ENCODE measurements at places on chromosomes 12 and 14. TPM values are rescaled to one million over a fixed set of nuclear protein-coding genes. Genes with fewer than 3 reads are reported as not detected.

DNA sequence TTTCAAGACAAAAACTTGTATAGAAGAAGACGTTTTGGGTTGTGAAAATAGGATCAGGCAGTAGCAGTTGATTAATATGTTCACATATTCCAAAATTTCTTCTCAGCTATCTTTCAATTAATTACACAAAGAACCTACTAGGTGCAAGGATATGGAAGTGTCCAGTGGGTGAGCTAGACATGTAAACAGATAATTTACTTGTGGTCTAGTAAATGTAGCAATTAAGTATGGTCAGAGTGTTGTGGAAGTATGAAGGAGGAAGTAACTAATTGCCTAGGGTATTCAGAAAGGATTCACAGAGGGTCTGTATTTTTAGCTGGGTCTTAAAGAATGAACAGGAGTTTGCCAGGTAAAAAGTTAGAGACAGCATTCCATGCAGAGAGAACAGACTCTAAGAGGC is 5.9 kb downstream of the GOLGA5 start:
- no peak for DNase-seq

The CLEC12A gene
- total RNA-seq, result not detected

The DAO gene
- not detected for total RNA-seq

GRCh38 chr14:93329965-93330608 is 2.7 kb downstream of the BTBD7 start:
- DNase-seq, result no peak

- no peak for DNase-seq
These were observed 4.1 kb downstream of the SDR39U1 start for GRCh38 chr14:24438223-24439097.

DNA sequence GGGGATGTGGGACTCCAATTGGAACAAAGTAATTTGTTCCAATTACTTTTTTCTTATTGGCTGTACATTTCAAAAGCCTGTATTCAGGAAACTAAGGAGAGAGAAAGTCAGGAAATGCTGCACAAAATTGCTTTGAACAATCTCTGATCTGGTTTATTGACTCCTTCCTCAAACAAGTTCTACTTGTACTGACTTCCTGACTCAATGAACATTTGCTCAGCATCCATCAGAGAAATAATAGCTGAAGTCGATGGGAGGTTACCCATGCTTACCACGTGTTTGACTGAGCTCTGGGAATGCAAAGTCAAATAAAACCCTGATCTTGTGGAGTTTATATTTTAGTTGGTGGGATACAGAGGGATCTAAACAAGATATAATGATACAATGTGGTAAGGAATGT is 15.4 kb upstream of the C12orf75 start:
- no peak for DNase-seq

The CMKLR1 gene
- total RNA-seq, result not detected

DNA sequence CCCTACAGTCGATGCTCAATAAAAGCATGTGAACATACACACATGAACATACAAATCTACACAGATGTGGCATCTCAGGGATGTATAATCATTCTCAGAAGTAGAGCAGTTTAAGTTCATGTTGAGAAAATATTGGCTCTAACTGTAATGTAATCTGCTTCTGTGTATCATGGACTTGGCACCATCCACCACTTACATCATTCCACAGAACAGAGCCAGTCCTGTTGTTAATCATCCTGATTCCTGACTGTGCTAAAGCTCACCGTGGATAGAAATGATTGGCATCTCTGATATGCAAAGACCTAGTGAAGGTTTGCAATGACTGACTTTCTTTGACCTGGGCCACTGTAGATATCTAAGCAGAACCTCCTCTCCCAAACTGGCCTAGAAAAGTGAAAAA is 1141.3 kb downstream of the BCL11B start:
- no peak for DNase-seq

DNA sequence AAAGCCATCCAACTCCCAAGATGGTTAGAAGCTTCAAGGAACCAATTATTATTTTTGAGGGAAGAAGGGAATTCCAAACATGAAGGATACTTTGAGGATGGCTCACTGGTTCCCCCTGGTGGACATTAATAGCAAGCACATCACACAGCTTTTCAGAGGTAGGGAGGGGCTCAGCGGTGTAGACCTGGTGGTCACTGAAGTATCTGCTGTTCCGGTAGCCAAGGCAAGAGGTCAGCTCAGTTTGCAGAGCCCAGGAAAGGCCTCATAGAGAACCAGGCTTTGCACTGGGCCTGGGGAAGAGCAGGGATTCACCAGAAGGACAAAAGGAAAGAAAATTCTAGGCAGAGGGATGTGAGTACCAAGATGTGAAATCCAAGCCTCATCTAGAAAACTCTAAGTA is 118.7 kb downstream of the KSR2 start:
- peak; percentile 38 for DNase-seq

- DNase-seq, result no peak
These were observed 828 bp downstream of the MMAB start for GRCh38 chr12:109572506-109572845.

DNA sequence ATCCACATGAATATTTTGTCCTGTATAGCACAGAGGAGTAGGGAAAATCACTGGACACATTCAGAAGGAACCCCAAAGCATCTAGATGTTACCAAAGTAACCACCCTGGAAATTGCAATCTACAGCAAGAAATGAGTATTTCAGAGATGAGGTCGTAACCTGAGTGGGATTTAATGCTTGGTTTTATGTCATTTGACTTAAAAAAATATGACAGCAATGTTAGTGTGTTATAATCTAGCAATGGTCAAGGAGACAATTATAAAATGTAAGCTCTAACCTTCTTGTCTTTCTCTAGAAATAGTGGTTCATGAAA is 256.6 kb downstream of the NAV3 start:
- no peak for DNase-seq

DNA sequence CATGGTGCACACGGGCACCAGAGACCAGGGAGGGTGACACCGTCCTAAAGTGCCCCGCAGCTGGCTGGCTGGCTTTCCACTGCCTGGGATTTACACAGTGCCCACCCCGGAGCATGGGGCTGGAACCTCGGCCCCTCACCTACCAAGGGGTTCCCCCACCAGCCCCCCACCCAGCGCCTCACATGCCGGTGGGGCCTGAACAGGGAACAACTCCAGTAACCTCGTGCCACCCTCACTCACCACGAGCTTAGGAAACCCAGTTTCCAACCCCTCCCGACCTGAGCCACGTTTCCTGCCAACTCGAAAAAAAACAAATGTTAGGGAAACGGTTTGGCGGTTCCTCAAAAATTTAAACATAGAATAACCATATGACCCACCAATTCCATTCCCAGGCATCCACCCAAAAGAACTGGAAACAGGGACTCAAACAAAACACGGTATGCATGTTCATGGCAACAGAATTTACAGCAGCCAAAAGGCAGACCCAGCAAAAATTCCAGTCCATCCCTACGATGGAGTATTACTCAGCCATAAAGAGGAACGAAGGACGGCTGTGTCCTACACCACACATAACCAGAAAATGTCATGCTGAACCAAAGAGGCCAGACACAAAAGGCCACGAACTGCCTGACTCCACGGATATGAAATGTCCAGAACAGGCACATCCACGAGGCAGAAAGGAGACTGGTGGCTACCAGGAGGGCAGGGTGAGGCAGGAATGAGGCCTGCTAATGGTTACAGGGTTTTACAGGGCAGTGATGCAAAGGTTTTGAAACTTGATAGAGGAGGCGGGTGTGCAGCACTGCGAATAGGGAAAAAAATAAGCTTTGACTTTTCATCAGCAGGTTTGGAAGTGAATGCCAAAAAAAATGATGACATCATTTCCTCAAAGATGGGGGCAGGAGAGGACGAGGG is 68.9 kb downstream of the NCOR2 start:
- no peak for DNase-seq

DNA sequence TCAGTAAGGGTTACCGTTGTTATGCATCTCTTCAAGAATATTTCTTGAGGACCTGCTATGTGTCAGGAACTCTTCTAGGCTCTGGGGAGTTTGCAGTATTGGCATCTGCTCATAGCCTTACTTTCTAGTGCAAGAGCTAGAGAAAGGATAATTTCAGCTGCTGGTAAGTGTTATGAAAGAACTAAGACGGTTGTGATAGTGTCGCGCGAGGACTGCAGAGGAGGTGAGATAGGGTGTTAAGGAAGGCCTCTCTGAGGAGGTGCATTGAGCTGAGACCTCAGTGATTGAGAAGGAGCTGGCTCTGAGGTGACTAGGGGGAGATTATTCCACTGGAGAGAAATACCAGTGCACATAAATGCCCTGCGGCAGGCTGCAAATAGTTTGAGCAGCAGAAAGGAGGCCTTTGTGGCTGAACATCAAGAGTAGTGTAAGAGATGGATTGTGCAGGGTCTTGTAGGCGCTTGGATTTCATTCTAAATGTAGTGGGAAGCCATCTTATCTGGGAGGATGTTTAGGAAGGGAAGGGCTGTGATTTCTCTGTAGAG is 824 bp downstream of the DDX55 start:
- no peak for DNase-seq

GRCh38 chr14:74395094-74395493 is 30.9 kb downstream of the SYNDIG1L start:
- DNase-seq, result no peak

The FGF23 gene
- not detected for total RNA-seq

- no peak for DNase-seq
These were observed 95.3 kb upstream of the MED13L start for GRCh38 chr12:116372815-116373214.

DNA sequence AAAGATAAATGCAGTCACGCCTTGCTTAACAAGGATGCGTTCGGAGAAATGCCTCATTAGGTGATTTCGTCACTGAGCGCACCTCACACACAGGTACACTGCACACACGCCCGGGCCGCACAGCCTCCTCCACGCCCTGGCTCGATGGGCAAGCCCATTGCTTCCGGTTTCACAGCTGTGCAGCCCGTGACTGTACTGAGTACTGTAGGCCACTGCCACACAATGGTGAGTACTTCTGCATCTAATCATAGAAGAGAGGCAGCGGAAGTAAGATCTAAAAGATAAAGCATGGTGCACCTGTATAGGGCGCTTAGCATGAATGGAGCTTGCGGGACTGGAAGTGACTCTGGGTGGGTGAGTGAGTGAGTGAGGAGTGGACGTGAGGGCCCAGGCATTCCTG is 4.3 kb downstream of the RIMBP2 start:
- DNase-seq, result no peak

DNA sequence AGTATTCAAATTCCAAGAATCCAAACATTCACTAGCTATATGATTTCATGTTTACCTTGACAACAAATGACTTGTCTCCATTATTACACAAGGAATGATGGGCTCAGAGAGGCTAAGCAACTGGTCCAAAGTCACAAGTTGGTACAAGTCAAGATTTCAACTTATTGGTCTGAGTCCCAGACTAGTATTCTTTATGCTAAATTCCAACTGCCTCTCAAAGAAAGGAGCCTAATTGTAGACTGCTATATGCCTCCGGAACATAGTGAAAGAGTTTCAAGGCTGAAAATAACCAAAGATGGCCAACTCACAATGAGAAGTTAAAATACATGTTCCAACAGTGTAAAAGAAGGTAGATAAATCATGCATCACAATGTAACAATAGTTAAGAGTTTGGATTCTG is 7.5 kb downstream of the BTG1 start:
- DNase-seq, result no peak

GRCh38 chr12:131818821-131819585 is 9.2 kb upstream of the MMP17 start:
- DNase-seq, result no peak

The SYNE3 gene
- total RNA-seq, result 18.9 TPM

The PCED1B gene
- 3.7 TPM for total RNA-seq

DNA sequence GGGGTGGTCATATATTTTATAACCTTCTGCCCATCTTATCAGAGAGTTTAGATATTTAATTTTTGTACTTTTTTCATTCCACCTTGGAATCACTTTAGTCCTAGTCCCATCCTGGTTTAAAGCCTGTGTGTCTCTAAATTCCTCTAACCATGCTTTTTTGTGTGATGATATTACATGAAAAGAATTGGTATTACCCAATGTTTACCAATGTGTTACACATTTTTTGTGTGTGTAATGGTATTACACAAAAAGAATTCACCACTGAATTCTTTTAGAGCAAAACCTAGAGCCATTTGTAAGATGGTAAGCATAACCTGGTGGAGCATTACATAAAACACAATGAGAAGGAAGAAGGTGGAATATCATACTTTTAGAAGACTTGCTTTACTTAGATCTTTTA is 77.5 kb downstream of the FAR2 start:
- DNase-seq, result no peak

The RASAL1 gene
- not detected for total RNA-seq

- DNase-seq, result no peak
These were observed 43.7 kb upstream of the ATP2B1 start for GRCh38 chr12:89752341-89752740.

- DNase-seq, result peak; percentile 93
These were observed 52.1 kb downstream of the DAD1 start for GRCh38 chr14:22536853-22537338.

The FAM186B gene
- total RNA-seq, result 0.23 TPM

- peak; percentile 8 for DNase-seq
These were observed 141.6 kb upstream of the CPSF6 start for GRCh38 chr12:69097619-69098368.

DNA sequence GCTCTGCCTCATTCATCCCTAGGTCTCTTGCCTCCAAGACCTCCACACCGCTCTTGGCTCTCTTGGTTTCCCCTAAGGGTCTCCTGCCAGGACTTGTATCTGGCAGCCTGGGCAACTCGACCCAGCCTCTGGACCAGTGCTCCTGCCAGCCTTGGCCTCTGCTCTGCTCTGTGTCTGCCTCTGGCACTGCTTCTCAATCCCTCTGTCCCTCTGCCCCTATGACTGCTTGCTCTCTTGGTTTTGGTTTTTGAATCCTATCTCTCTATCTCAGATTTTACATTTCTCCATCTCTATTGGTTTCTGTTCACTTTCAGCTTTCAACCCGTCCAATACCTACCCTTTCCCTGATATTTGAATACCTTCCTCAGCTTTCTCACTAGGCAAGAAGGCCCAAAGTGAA is 6.3 kb downstream of the ITGA5 start:
- no peak for DNase-seq

- DNase-seq, result no peak
These were observed 90.6 kb upstream of the PWP1 start for GRCh38 chr12:107594995-107595394.

GRCh38 chr12:130537051-130537450 is 179.0 kb downstream of the RIMBP2 start:
- DNase-seq, result no peak

GRCh38 chr12:57219993-57220754 is 3.6 kb downstream of the NXPH4 start:
- no peak for DNase-seq

The FOXA1 gene
- total RNA-seq, result 0.36 TPM

GRCh38 chr14:74942181-74942580 is 13.2 kb downstream of the PGF start:
- no peak for DNase-seq

DNA sequence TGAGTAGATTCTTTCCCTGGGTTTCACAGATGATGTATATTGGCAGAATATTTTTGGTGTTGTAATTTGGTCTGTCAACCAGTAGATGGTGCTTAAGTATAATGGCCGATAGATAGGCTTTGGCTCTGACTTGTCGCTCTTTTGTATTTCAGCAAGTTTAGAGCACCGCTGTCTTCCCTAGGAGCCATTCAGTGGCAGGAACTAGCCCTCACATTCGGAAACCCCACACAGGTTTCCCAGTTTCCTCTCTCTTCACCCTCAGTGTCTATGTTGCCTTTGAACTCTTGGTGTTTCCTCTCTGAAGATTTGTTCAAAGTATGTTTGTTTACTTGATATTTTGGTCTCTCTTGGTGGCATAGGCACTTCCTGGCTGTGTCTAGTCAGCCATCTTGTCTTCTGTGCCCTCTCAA is 102.2 kb downstream of the GPHN start:
- peak; percentile 1 for DNase-seq
